ENCODE measurements at places on chromosomes 12 and 14. TPM values are rescaled to one million over a fixed set of nuclear protein-coding genes. Genes with fewer than 3 reads are reported as not detected.

DNA sequence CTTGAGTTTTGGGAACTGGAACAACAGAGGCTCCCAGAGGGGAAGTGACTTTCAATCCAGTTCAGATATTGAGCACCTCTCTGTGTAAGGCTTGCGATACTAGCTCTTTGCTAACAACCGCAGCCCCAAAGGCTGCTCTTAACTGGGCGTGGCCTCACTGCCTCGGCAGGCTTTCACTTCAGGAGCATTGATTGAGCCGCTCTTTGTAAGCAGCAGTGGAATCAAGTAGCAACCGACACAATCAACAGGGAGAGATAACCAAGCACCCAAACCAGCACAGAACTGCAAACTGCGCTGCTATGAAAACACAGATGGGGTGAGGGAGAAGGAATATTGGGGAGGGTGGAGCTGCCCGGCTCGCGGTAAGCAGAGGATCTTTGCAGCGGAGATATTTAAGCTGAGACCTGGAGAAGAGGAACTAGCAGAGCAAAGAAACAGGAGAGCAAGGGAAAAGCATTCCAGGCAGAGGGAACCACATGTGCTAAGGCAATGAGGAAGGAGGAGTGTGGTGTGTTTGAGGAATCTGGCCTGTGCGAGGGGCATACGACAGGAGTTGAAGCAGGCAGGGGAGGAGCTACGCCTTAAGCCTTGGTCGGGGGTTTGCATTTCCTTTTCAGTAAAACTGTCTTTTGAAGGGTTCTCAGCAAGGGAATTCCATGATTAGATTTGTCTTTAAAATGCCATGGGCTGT is 17.3 kb upstream of the YY1 start:
- ATAC-seq = peak; percentile 85

DNA sequence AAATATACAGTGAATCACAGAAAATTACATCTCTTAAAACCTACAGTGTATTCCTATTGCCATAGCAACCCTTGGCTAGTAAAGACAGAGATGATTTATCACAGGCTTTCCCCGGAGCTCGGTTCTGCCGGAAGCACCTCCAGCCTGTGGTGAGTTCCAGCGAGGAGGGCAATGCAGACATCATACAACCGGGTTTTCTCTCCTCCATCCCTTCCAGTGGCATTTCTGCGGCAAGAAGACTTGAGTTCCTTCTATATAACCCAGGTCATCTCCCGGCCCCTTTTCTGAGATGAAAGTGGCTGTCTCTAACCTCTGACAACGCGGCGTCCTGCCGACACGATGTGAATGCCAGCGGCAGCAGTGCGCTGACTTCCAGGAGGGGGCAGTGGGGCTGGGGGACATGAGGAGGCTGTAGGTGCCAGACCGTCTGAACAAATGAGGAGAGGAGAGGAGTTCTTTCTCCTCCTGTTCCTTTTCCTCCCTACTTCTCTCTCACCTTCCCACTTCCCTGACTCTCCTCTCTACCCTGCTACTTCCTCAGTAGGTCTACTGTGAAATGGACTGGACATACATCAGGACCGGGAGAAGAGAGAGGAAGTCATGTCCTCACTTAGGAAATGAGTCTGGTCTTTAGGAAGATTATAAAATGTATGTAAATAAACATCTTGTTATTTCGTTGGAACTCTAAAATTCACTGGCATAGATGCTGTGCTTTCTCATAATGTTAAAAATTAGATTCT is 68.6 kb upstream of the MAX start:
- ATAC-seq = no peak

DNA sequence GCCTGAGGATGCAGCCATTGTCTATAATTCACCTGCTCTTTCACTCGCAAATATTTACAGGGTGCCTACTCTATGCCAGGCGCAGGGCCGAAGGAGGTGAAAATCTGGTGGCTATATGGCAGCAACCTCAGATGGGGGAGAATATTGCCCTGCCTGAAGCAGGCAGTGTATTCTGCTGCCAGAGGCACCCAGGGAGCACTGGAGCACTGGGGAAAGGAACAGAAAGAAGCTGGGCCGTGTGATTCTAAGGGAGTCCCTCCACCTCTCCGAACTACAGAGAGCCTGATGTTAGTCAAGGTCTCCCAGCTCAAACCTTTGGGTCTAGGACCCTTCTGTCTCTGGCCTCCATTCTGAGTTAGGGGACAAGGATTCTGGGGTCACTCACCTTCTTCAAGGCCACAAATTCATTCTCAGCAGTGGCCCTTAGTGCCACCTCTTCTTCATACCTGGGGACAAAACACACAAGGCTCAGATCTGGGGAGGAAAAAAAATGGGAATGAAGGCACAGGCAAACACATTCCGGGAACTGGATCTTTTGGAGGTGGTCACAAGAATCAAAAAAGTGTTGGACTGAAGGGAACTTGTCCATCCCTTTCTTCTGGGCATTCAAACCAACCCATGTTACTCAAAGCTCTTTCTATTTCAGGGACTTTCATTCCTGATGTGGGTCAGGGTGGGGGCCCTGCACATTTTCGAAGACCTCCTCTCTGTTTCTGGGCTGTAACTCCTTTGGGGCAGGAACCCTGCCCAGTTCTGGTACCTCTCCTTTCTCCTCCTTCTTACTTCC is 19.3 kb upstream of the KRT86 start:
- ATAC-seq = no peak

DNA sequence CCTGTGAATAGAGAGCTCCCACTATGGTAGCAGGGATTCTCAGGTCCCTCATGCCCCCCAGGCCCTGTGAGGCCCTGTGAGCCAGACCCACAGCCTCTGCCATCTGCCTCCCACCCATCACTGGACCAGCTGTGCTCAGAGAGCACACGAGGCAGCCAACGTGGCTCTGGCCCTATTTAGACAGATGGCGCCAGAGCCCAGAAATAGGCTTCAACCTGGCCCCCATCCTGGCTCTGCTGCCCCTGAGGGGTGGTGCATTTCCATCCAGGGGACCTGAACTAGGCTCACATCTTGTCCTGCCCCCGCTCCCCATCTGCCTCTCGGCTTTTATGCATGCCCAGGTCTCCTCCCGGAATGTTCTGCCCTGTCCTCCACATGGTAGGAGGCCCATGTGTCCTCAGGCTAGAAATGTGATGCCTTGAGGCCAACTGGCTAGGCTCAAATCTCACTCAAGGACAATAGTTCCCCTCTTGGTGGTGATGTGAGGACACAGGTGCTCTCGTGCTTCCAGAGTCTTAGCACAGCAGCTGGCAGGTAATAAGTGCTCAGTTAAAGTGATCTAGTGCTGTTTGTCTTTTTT is 18.9 kb downstream of the TMEM63C start:
- no peak for ATAC-seq

GRCh38 chr12:8890313-8891085 is 23.8 kb upstream of the PHC1 start:
- ATAC-seq = peak; percentile 78

GRCh38 chr12:70122804-70123203 is 120.4 kb upstream of the CNOT2 start:
- ATAC-seq = no peak

The DTX3 gene
- total RNA-seq = 34.6 TPM

The KLHL28 gene
- 10.4 TPM for total RNA-seq

The GPX2 gene
- total RNA-seq = 10.6 TPM

The P2RX7 gene
- 2.8 TPM for total RNA-seq

The SOX5 gene
- 4.9 TPM for total RNA-seq
